ENCODE measurements at places on chromosomes 1 and 21.

DNA sequence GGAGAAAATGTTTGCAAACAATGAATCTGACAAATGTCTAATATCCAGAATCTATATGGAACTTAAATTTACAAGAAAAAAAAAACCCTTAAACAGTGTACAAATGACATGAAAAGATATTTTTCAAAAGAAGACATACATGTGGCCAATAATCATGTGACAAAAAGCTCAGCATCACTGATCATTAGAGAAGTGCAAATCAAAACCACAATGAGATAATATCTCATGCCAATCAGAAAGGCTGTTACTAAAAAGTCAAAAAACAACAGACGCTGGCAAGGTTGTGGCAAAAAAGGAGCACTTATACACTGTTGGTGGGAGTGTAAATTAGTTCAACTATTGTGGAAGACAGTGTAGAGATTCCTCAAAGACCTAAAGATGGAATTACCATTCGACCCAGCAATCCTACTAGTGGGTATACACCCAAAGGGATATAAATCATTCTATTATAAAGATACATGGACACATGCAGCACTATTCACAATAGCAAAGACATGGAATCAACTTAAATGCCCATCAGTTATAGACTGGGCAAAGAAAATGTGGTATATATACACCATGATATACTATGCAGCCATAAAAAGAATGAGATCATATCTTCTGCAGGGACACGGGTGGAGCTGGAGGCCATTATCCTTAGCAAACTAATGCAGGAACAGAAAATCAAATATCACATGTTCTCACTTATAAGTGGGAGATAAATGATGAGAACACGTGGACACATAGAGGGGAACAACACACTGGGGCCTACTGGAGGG, 123.2 kb downstream of the PTPRC start:
- no peak for DNase-seq

DNA sequence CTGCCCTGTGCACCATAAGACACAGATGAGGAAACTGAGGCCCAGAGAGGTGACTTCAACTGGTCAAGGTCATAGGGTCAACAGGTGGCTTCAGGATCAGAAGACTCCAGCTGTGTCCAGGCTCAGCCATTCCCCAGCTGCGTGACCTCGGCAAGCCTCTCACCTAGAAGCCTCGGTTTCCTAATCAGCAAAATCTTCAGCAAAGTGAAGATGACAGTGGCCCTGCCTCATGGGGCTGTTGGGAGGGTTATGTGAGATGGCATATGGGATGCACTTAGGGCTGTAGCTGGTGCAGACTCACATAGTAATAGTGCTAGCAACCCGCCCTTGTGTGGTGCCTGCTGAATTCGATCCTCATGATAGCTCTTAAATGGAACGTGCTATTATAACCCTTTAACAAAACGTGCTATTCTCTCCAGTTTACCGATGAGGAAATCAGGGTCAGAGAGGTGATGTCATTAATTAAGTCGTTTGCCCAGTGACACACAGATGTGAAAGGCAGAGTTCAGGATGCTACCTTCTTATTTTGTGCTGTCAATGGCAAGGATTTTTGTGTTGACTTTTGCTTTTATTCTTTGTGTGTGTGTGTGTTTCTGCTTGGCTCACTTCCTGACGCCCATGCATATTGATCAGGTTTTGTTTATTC, 472.9 kb downstream of the MATN1 start:
- DNase-seq = no peak

- no peak for DNase-seq
These were observed 91.6 kb downstream of the LRRC8C start for GRCh38 chr1:89724369-89725010.

DNA sequence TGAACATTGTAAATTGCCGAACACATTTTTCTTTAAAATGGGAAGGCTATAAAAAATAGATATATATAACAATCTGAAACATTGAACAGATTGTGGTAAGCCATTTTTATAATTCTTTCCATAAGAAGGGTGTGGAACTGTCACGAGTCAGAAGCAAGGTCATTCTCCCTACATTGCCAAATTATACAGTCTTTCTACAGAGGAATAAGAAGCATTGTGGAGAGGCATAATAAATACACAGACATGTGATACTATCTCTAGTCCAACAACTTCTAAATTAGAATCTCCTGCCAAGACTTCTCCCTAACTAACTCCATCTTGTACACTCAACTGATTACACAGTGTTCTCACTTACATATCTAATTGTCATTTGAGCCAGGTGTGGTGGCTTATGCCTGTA, 227.9 kb downstream of the CENPF start:
- DNase-seq = no peak

- no peak for DNase-seq
These were observed 71.4 kb upstream of the ABCG1 start for GRCh38 chr21:42147386-42148020.

GRCh38 chr21:37917612-37918011, 1.4 kb upstream of the KCNJ6 start:
- DNase-seq = no peak

GRCh38 chr1:151888972-151889570, 20.2 kb downstream of the THEM4 start:
- no peak for DNase-seq

GRCh38 chr21:33171616-33172169, 58.0 kb upstream of the IFNAR2 start:
- DNase-seq = no peak

GRCh38 chr21:25931765-25932164, 197.0 kb downstream of the GABPA start:
- no peak for DNase-seq

DNA sequence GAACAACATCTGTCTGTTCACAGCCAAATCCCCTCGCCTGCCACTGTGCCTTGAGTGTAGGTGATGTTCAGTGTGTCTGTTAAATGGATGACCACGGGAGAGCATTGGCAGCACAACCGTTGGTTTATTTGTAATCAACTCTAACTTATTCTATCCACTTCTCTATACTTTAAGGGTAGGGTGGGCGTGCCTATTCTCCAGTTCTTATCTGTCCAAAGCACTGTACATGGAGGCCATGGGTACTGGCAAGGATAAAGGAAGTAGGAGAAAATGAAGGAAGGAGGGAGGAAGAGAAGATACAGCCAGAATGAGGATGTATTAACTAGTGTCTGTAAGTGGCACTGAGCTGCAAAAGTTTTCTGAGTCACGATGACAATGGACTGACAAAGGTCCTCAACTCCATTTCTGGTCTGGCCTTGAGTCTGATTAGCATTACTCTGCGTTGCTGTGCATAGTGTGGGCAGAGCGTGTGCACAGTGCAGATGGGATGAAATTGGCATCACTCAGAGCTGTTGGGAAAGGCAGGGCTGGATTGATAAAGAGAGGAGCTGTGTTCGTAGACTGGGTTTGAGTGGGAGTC, 7.1 kb downstream of the RHOU start:
- DNase-seq = no peak

DNA sequence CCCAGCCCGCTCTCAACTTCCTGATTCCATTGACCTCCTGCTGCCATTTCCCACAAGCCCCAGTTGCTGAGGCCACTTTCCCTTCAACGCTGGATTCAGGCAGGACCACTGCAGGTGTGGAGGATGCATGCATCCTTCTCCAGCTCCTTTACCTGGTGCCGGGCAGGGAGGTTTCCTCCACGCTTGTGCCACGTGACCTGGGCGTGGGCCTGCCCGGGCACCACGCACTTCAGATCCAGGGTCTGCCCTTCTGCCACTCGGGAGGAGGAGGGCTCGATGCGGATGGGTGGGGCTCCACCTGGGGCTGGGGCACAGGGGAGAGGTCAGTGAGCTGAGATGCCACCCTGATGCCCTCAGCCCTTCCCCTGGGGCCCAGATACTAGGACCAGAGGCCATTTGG, 31.9 kb downstream of the LDLRAD2 start:
- DNase-seq = no peak

DNA sequence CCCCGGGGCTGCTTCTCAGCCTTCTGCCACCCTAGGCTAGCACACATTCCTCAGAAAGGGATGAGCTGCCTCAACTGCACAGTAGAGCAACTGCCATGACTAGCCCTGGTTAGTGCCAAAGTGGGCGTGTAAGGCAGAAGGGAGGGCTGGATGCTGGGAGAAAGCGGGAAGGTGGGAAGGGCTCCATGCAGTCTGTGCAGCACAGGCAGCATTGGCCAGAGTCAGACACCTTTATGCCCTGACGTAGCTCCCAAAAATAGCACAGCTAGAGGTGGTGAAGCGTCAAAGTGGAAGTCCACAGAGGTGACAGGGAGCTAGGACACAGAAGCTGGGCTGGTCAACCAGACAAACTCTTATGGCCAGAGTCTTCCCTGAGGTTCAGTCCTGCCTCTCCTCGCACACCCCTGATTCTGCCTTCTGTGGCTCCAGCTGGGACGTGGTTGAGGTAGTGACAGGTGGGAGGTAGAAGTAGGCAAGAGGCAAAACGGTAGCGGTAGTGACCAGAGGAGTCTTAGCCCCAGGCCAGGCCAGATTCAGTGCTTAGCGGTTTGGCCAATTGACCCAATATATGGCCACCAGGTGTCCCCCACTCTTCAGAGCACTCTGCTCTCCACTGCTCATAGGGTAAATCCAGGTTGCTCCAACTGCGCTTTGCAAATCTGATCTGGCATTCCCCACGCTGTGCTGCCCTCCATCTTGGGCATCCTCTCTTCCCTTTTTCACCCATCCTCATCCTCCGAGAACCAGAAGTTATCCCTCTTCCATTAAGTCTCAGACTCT, 45.6 kb downstream of the DDX20 start:
- no peak for DNase-seq

DNA sequence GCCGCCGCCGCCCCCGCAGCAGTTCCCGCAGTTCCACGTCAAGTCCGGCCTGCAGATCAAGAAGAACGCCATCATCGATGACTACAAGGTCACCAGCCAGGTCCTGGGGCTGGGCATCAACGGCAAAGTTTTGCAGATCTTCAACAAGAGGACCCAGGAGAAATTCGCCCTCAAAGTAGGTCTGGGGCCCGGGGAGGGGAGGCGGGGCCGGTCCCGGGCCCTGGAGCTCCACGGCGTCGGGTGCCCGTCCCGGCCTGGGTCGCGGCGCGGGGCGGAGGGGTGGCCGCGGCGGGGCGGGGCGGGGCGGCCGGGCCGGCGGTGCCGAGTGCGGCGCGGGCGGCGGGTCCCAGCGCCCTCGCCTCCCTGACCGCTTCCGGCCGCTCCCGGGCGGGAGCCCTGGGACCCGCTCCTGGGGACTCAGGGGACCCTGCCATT, 646 bp downstream of the MAPKAPK2 start:
- no peak for DNase-seq

DNA sequence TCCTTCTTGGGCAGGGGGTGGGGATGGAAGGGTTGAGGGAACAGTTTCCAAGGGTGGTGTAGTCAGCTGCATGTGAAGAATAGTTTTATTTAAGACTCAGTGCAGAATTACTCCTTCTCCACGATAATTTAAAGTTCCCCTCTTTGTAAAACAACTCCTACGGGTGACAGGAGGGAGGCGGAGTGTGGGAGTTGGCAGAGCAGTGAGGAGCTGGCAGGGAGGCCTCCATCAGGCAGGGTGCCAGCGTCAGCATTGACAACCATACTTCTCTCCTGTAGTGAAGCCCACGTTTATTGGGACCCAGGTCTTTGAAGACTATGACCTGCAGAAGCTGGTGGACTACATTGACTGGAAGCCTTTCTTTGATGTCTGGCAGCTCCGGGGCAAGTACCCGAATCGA, 93.8 kb downstream of the MTR start:
- DNase-seq = no peak

DNA sequence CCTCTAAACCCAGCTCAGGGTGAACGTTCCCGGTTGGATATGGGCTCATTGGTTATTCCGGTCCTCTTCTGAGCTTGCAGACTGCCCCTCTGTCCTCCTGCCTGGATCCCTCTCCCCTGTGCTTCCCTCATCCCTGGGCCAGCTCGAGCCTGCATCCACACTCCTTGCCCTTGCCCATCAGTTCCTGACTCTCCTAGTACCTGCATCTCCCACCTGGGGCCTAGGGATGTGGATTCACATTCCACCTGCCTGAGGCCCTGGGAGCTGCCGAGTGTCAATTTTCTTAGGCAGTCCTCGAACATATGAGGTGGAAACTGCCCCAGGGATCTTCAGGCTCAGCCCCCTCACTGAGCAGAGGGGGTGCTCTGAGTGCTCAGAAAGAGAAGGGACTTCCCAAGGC, 252.2 kb downstream of the GRIK3 start:
- DNase-seq = no peak

DNA sequence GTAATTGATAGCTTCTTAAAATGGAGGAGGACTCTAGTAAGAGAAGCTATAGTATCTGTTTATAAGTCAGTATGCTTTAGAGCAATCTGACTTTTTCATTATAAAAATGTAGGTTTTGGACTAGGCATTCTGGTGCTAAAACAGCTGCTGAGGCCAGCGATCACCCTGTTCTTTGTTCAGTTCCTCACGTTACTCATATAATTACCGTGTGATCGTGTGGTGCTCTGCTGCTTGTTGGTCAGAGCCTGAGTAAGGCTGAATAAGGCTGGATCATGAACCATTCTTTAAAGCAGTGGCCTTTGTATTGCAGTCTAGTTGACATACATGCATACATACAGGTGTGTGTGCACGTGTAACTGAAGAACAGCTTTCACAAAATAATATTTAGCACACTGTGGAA, 25.2 kb downstream of the CDC42 start:
- DNase-seq = no peak

DNA sequence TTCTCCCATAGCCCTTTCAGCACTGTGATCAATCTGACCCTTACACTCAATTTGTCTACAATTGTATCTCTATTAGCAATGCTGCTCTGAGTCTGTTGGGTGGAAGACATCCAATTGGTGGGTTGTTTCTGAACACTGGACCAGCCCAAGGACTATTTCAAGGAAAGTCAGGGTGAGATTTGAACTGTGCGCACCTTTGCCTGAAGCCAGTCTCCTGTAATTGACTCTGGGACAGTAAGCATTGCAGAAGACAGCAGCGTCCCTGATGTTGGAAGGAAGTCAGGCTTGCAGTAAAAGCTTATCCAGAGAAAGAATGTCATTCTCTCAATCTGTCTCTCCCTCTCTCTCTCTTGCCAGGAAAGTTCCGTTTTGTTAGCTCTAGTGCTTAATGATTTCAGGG, 233.9 kb downstream of the KIF26B start:
- DNase-seq = no peak

DNA sequence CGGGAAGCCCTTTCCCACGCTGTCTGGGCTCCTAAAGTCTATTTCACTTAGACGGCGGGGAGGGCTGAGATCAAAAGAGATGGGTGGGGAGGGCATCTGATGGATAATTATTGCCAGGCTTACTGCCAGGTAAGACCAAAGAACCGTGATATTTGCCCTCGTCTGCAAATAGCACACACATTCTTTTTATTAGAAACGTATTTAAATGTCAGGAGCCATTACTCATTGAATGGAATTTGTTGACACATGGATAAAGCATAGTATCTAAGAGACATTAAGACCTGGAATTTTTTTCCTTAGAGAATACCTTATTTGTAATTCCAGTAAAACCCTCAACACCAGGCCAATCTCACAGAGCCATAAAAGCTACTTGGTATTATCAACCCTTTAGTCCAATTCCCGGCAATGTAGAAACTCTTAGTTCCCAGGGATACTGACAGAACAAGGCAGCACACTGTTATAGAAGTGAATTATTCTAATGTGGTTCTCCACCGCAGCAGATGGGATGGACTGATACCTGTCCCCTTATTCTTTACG, 10.6 kb downstream of the URB1 start:
- no peak for DNase-seq

GRCh38 chr21:40839521-40839920, 7.4 kb downstream of the DSCAM start:
- no peak for DNase-seq
